LHCN-M2 (cell line): ENCODE measurements at places on chromosomes 12 and 14.

- no peak for DNase-seq
Observed at GRCh38 chr12:117362391-117362790, 965 bp upstream of the NOS1 start.

- no peak for DNase-seq
Observed at GRCh38 chr12:52300796-52301691, 9.7 kb upstream of the KRT81 start.

DNA sequence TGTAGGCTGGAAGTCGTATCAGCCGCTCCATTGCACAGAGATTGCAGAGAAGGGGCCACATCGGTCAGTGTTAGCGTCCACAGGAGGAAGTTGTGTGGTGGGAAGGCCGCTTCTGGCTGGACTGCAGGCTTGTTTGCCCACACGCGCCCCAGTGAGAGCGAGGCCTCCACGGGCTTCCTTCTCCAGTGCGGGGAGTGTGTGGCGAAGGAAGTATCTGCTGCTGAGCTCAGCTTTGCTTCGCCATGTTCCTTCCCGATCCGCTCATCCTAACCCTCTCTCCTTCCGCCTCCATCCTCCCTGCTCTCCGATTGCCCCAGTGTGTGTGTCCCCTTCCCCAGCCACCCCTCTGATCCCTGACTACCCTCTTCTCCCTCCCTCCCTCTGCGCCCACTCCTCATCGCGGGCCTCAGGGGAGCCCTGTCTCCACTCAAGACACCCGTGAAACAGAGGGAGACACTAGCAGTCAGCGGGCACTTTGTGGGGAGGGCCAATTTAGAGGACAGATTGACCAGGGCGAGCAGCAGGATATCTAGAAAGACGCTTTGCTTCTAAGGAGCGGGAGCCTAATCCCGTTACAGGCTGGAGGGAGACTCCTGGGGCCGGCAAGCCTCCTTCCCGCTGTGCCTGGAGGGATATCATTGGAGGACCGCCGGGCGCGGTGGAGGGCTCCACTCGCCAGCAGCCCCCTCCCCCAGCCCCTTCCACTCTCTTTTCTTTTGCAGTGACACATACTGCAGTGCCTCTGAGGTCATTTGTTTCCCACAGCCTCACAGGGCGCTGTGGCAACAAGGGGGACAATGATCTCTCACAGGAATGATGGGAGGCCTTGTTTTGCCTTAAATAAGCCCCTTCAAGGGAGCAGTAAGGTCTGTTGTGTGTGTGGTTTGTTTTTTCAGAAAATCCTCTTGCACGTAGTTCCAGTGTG, 428.8 kb downstream of the ZFP36L1 start:
- DNase-seq: no peak

GRCh38 chr14:105425823-105426247, 6.2 kb downstream of the MTA1 start:
- no peak for DNase-seq

DNA sequence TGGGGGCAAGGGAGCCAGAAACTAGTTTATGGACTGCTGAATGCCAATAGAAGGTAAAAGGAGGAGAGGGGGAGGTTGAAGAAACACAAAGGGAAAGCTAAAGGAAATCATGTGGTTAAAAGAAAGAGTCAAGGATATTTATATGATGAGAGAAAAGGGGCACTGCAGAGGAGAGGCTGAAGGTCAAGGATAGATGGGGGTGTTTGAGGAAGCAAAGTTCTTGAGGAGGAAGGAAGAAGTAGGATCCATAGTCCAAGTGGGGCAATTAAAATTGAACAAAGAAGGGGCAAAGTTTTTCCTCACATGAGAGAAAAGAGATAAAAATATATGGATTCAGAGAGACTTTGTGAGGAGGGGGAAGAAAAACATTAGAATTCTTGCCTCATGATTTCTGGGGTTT, 10.1 kb upstream of the DBX2 start:
- DNase-seq: no peak

DNA sequence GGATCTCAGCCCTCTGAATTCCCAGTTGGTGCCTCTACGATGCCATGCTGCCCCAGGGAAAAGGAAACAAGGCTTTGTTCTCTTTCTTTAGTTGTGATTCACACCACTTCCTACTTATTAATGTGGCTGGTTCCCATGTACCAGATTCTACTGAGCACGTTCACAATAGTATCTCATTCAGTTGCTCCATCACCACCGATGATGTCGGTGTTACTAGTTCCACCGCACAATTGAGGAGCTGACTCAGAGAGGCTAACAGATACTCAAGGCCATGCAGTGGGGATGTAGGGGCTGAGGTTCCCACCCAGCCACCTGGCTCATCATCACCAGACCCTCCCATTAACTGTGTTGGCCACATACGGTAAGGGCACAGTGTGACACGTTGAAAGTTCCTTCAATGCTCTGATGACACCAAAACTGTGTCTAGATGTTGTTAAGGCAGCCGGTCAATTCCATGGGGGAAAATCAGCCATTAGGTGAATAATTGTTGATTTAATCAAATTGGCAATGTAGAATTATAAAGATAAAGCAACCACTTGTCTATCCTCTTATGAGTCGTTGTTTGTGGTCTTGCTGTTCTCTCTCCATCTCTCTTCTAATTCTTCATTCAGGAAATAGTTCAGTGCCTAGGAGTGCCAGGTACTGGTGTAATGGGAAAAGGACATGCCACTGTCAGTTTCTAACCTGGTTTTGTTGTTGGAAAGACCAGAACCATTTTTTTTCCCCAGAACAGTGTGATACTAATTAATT, 244.2 kb upstream of the CRY1 start:
- DNase-seq: peak; percentile 12

DNA sequence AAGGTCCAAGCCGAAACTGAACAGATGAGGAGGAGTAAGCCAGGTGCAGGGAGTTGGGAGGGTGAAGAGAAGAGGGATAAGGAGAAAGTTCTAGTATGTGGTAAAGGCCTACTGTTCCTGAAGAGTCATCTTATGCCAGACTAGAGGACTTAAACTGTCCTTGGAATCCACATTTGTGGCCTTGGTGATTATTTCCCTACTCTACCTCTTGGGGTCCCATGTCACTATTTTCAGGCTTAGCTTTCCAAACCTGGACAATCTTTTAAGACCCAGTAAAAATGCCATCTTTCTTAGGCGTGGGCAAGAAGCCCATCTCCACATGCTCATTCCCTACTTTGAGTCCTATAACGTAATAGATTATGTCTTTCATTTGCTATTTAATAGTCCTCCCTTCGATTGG, 40.1 kb upstream of the CRY1 start:
- no peak for DNase-seq

DNA sequence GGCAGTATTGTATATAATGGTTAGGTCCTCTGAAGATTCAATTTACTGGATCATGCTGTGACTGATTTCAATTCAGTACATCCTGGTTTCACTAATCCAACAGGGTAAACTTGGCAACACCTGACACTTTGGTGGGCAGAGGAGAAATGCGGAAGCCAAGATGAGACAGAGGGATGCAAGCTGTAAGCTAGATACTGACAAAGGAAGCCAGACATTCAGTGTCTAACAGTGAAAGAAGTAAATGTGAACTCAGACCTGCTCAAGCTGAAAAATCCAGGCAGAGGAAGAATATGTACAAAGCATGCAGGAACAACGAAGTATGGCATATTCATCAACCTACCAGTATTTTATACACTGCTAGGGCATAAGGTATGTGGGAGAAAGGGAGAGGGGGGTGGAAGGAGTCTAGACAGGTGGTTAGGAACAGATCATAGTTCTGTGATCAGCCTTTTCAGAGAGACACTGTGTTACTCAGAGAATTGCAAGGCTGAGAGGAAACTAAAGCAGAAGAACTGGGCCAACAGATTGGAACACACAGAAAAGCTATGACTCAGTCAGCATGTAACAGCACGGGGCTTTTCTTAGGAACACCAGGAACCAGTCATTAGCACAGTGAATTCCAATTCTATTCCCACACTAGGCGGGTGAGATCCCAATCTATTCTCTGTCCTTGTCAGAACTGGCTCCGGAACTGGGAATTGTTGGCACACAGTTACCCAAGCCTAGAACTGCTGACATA, 40.3 kb downstream of the NELL2 start:
- DNase-seq: no peak

DNA sequence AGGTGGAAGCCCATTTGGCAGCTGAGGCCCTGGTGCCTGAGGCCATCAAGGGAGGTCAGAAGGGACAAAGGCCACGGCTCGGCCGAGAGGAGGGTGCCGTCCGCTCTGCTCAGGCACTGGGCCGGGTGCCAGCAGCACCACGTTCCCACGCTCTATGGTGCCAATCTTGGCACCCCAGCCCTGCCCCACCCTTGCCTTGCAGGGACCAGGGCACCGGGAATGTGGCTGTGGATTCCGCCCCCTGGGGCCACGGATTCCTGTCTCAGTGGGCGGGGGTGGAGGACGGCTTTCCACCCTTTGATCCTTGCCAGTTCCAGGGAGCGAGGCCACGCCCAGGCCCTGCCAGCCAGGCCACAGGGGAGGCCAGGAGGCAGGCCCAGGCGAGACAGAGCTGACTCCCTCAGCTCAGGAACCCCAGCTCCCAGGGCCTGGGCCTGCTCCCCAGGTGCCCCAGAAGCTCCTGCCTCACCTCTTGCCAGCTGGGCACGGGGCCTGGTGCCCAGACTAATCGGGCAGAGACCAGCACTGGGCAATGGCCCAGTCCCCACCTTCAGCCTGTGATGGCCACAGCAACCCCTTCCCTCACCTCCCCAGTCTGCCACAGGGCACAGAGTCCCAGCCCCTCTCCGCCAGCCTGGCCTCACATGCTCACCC, 26.4 kb upstream of the GPR132 start:
- DNase-seq: no peak

- DNase-seq: no peak
Observed at GRCh38 chr12:6826734-6827436, 1.3 kb upstream of the P3H3 start.

- no peak for DNase-seq
Observed at GRCh38 chr14:97641827-97642226, 844.6 kb downstream of the VRK1 start.
